ENCODE measurements at places on chromosomes 3 and 15.

DNA sequence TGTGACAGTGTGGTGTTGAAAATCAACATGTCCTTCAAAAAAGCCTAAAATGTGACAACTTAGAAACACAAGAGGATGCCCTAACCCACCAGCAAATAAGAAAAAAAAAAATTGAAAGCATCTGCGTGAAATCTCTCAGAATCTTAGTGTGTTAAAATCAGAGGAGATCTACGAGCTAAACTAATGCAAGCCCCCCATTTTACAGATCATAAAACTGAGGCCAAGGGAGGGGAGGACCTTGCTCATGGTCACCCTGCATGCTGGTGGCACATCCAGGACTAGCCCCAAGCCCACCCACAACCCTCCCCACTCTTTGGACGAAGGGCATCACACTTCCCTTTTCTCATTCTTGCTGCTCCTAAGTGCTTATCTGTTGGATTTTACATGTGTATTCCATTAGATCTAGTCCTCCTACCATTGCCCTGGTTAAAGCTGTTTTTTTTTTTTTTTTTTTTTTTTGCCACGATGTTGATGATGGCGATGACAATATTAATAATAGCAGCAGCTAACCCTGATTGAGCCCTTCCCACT lies 29.1 kb upstream of the NOX5 start:
- no peak for DNase-seq

DNA sequence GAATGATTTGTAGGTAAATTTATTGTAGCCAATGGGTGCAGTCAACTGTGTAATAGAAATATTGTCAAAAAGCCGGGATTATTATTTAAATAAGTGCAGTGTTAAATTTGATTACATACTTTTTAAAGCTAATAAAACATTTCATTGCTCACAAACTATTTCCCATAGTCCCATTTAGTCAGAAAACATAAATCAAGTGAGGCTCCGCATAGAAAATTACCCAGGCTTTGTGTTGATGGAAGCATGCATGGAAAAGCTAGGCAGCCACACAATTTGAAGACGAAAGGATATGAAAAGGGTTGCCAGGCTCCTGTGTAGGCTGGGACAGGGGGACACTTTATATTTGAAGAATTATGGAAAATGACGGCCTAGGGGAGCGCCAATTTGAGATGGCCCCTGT lies 82.3 kb downstream of the LRTM1 start:
- DNase-seq = no peak

GRCh38 chr3:52023860-52024764 lies 28.4 kb upstream of the RPL29 start:
- DNase-seq = no peak

DNA sequence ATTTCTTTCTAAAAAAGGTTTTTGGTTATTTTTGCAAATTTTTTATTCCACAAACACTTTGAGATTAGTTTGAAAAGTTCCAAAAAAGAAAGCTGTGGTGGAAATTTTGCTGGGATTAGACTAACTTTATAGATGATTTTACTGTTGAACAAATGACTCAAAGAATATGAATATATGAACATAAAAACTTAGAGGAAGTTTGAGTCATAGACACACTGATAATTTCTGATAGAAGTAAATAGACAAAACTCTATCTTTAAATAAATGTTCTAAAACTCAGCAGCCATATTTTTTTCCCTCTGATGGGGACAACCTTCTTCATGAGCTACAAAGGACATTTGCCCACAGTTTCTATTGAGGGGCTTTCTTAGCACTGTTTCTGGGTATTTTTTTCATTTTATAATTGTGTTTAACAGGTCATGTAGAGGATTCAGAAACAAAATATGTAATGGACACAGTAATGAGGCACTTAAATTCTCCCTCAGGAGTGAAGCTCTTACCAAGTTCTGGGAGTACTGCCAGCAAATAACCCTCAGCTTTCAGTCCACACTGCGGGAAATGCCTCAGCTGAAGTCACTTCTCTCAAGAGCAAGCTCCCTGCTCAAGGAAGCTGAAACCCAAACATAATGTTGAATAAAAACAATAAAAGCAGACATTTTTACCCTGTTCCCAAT lies 157.6 kb downstream of the NFKBIZ start:
- no peak for DNase-seq

- DNase-seq = no peak
Observed at GRCh38 chr15:100897221-100898151, 17.9 kb downstream of the ALDH1A3 start.

GRCh38 chr3:127053979-127054378 lies 71.1 kb downstream of the PLXNA1 start:
- no peak for DNase-seq

DNA sequence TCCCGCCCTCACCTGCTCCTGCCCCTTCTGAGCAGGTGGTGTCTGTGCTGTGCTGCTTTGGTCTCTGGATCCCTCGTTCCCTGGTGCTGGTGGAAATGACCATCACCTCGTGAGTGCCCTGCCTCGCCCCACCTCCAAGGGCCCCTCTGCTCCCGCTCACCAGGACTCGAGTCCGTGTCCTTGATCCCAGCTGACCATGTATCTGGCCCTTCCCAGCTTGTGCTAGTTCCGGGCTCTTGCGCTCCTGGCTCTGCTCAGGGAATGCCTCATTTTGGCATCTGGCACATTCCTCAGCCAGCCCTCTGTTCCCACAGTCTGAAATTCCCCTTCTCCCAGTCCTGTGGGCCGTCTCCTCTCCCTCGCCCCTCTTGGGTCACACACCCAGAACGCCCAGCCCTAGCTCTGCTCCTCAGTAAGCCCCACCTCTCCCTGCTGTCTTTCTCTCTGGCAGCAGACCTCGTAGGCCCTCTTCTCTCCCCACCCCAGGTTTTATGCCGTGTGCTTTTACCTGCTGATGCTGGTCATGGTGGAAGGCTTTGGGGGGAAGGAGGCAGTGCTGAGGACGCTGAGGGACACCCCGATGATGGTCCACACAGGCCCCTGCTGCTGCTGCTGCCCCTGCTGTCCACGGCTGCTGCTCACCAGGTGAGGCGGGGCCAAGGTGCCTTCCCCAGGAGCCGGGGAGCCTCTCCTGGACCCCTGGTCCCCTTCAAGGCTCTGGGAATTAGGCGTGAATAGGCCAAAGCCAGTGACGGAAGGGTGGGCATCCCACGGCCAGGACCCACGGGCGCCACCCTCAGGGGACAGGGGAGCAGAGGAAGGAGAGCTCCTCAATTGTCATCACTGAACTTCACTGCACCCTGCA lies 11.5 kb downstream of the SLC51A start:
- no peak for DNase-seq

GRCh38 chr3:176795891-176796290 lies 401.4 kb downstream of the TBL1XR1 start:
- no peak for DNase-seq

- no peak for DNase-seq
Observed at GRCh38 chr15:47182818-47183217, 534.5 kb upstream of the SEMA6D start.

DNA sequence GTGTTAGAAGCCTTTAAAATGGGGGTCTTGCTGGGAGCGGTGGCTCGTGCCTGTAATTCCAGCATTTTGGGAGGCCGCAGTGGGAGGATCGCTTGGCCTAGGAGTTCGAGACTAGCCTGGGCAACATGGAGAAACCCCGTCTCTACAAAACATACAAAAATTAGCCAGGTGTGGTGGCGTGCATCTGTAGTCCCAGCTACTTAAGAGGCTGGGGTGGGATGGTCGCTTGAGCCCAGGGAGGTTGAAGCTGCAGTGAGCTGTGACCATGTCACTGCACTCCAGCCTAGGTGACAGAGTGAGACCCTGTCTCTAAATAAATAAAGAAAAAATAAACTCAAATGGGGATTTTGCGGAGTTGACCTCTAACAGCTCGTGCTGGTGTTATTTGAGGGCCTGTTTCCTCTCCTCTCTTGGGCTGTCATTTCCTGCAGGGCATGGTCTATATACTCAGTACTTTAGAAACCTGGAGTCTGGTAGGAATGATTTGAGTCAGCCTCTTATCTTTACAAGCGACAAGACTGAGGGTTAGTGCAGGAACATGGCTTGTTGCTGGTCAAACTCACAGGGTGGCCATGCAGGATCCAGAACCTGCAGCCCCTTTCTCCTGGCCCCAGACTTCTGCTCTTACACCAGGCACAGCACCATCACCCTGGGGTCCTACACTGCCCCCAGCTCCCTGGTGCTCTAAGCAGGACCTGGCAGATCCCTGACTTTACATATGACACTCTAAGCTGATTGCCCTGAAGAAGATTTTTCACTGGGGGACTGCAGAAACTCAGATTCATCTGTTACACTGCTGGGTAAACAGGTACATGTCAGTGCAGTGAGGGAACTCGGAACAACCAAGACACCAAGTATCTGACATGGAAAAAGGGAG lies 15.1 kb downstream of the EHD4 start:
- no peak for DNase-seq

DNA sequence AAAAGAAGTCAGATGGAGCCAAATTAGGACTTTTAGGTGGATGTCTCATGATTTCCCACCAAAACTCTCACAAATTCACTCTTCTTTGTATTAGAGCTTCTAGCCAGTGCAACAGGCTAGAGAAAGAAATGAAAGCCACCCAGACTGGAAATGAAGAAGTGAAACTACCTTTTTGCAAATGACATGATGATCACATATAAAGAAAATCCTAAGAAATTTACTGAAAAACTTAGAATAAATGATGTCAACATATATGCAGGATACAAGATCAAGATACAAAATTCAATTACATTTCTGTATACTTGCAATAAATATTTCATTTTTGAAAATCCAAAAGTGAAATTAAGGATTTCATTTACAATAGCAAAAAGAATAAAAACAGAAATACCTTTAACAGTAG lies 110.8 kb downstream of the LRIG1 start:
- DNase-seq = no peak

DNA sequence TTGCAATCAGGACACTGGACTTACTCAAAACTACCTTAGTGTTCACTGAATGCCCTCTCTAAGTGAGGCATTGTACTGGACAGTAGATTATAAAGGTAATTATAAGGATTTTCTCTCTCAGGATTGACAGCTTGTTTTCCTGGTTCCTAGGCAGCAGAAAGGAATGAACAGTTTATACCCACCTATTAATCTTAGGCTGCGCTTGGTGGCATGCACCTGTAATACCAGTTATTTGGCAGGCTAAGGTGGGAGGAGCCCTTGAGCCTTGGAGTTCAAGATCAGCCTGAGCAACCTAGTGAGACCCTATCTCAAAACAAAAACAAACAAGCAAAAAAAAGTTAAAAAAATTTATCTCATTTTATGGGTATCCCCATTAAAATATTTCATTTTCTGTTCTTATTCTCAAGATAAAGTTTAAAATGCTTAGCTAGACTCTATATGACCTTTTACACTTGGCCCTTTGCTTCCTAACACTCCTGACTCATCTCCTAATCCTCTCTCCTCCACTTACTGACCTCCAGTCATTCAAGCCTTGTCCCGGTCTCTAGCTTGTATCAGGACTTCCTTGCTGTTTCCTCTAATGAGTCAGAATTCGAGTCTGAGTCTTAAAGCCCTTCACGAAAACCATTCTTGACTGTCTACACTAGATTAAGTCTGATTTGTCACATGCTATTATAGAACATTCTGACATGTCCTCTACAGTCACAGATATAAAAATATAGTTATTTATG lies 348.6 kb downstream of the NLGN1 start:
- no peak for DNase-seq

GRCh38 chr3:151331696-151332095 lies 2.3 kb upstream of the P2RY13 start:
- no peak for DNase-seq

GRCh38 chr3:168161696-168162095 lies 66.0 kb upstream of the GOLIM4 start:
- DNase-seq = no peak

GRCh38 chr3:117036259-117036799 lies 326.8 kb downstream of the TUSC7 start:
- DNase-seq = no peak

DNA sequence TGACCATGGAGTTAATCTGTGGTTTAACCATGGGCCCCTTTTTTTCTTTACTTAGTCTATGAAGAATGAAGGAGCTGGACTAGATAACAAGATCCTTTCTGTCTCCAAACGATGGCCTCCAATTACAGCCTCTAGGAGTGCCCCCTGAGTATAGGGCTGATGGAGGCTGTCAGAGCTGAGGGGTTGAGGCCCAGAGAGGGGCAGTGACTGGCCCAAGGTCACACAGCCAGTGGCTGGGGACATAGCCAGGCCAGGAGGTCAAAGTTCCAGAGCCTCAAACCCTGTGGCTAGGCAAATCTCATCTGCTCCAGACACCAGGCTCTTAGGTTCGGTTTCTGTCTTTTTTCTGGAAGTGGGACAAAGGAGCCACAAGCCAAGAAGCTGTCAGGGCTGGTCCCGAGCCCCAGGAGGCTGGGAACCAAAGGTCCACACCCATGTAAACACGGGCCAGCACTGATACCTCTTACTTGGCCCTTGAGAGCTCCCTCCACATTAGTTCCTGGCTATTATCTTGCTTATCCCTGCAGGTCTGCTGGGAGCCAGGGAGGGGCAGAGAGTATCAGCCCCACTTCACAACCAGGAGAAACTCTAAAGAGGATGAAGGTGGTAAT lies 10.3 kb downstream of the RHOV start:
- DNase-seq = no peak

GRCh38 chr15:71791975-71792374 lies 18.4 kb upstream of the NR2E3 start:
- no peak for DNase-seq

Data from activated T-cell treated with anti-CD3 and anti-CD28 coated beads, Interleukin-2, amount 50 U/mL, for 4 hours (primary cell).